ENCODE measurements at places on chromosomes 2 and 18. TPM values are rescaled to one million over a fixed set of nuclear protein-coding genes. Genes with fewer than 3 reads are reported as not detected.
A peak's percentile ranks its signal among the peaks of the same experiment; 100 is the strongest.

The TUBB8B gene
- 3.9 TPM for total RNA-seq

DNA sequence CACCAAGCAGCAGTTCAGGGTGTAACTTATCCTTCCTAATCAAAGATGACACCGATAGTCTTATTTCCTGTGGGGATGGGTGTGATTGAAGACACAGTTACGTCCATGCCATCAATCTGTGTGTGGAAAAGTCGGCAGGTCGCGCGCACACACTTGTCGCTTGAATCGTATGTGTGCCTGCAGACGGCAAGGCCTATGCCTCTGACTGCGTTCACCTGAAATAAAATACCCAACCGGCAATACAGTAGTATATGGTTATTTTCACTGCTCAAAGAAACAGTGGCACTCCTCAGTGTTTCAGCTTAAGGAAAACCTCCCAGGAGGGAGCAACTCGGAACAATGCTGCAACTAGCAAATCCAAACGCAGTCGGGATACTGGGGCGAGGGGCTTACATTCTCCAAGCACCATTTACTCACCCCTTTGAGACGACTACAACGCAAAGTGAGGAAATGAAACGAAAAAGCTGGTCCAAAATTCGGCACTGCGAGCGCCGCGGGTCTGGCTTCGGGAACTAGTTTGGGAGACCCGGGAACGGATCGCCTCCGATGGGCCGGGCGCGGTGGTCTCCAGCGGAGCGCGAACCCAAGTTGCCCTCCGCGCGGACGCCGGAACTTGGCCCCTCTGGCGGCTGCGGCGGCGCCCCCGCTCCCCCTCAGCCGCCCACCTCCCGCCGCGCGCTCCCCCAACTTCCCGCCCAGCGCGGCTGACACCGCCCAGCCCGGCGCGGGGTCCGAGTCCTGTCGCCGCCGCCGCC lies 675 bp downstream of the PRKD3 start:
- H3K4me1 ChIP-seq, result peaks cover 33% of the 10 kb centered on the region
- H3K36me3 ChIP-seq, result peaks cover 40% of the 10 kb centered on the region
- H3K4me3 ChIP-seq, result peak overlapping the region; percentile 89

DNA sequence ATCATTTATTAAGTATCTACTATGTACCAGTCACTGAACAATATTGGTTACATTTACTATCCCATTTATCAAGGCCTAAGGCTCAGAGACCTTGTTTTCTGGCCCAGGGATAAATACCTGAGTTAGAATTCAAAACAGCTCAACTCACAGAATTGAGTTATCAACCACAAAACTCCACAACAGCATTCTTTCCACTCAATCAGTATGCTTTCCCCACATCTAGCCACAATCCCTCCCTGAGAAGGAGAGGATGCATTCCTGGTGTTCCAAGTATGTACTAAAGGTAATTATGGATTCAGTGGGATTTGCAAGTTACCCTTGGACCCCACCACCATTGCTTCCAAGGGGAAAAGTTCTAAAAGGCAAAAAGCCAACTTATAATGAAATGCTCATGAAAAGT lies 104.2 kb upstream of the PID1 start:
- no peak for DNase-seq
- no peaks in the 10 kb centered on the region for H3K36me3 ChIP-seq
- no peaks in the 10 kb centered on the region for H3K4me1 ChIP-seq
- H3K27me3 ChIP-seq, result no peaks in the 10 kb centered on the region

- DNase-seq, result no peak
- H3K36me3 ChIP-seq, result no peaks in the 10 kb centered on the region
- no peak overlapping the region for H3K27ac ChIP-seq
Observed at GRCh38 chr2:88074854-88075292, 7.2 kb downstream of the SMYD1 start.

- no peak overlapping the region for H3K4me3 ChIP-seq
- no peaks in the 10 kb centered on the region for H3K4me1 ChIP-seq
- no peaks in the 10 kb centered on the region for H3K27me3 ChIP-seq
- H3K27ac ChIP-seq, result no peak overlapping the region
Observed at GRCh38 chr2:143034292-143035074, 94.7 kb upstream of the ARHGAP15 start.

Data from SJSA1 (cell line).